Kidney epithelial cell (primary cell): ENCODE measurements at places on chromosomes 13 and 19. TPM values are rescaled to one million over a fixed set of nuclear protein-coding genes. Genes with fewer than 3 reads are reported as not detected.

The ZNF225 gene
- total RNA-seq: 1.9 and 2.2 TPM in 2 replicates

The TNFSF11 gene
- 0.14 and 0.46 TPM in 2 replicates for total RNA-seq

The DLEU7 gene
- total RNA-seq: not detected in 2 replicates

The PBX4 gene
- total RNA-seq: 0.41 and 1.7 TPM in 2 replicates

The ZNF541 gene
- not detected in 2 replicates for total RNA-seq

The IL11 gene
- total RNA-seq: 32.1 and 38.7 TPM in 2 replicates

The MAP3K10 gene
- total RNA-seq: 13.8 and 16.8 TPM in 2 replicates

The GFY gene
- not detected in 2 replicates for total RNA-seq

The EID2 gene
- total RNA-seq: 11.6 and 14.4 TPM in 2 replicates

The SULT2B1 gene
- 0.48 and 0.50 TPM in 2 replicates for total RNA-seq

The RGS9BP gene
- 0.21 and 0.79 TPM in 2 replicates for total RNA-seq

The CUL4A gene
- total RNA-seq: 90.4 and 96.0 TPM in 2 replicates

The TMEM150B gene
- not detected in 2 replicates for total RNA-seq

The HCN2 gene
- total RNA-seq: 0.13 and 0.48 TPM in 2 replicates

The SHISA2 gene
- total RNA-seq: 89.5 and 105 TPM in 2 replicates

The IGLON5 gene
- 0.04 and 0.07 TPM in 2 replicates for total RNA-seq

The MYO1F gene
- total RNA-seq: 0.08 and 0.21 TPM in 2 replicates

The TMIGD2 gene
- total RNA-seq: not detected in 2 replicates

The KLC3 gene
- total RNA-seq: 8.6 and 8.9 TPM in 2 replicates

The SIGLEC14 gene
- not detected in 2 replicates for total RNA-seq

The FREM2 gene
- 0.75 and 1.0 TPM in 2 replicates for total RNA-seq

The MIER2 gene
- total RNA-seq: 12.7 and 18.4 TPM in 2 replicates

The NKG7 gene
- total RNA-seq: not detected in 2 replicates

The PRRG2 gene
- 5.4 and 7.2 TPM in 2 replicates for total RNA-seq

The ADGRL1 gene
- total RNA-seq: 15.0 and 20.6 TPM in 2 replicates

The PTBP1 gene
- total RNA-seq: 268 and 349 TPM in 2 replicates

The ALKBH6 gene
- total RNA-seq: 17.5 and 22.4 TPM in 2 replicates
